ENCODE measurements at places on chromosomes 7 and 10. TPM values are rescaled to one million over a fixed set of nuclear protein-coding genes. Genes with fewer than 3 reads are reported as not detected.
A peak's percentile ranks its signal among the peaks of the same experiment; 100 is the strongest.

DNA sequence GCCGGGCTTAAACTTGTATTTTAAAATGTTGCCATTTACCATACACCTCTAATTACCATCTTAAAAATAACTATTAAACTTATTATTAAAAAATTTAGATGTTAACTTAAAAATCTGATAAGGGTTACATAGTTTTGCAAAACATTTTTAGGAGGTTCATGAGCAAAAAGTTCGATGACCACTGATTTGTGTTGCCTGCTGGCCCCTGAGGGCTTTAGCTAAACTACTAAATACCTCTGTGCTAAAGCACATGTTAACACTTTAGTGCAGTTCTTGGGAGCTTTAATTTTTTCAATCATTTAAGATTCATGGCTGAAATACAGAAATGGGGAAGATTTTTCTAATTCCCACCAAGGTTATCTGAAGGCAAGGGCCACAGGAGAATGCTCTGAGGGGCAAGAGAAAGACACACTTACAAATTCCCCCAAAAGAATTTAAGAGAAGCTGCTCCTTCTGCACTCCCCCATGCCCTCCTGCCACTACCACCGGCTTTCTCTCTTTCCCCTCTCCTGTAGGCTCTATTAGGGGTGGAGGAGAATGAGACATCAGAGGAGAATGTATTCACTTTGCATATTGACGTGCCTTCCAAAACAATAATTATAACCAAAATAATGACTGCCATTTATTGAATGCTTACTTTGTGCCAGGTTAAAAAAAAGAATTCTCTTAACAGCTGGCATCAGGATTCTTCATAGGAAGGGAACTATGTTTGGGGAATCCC, 106.2 kb downstream of the RTKN2 start:
- H3K27ac ChIP-seq = no peak overlapping the region
- no peaks in the 10 kb centered on the region for H3K36me3 ChIP-seq
- no peak overlapping the region for H3K4me3 ChIP-seq

The ANKRD26 gene
- 10.2 TPM for total RNA-seq

The TAF6 gene
- 50.1 TPM for total RNA-seq

DNA sequence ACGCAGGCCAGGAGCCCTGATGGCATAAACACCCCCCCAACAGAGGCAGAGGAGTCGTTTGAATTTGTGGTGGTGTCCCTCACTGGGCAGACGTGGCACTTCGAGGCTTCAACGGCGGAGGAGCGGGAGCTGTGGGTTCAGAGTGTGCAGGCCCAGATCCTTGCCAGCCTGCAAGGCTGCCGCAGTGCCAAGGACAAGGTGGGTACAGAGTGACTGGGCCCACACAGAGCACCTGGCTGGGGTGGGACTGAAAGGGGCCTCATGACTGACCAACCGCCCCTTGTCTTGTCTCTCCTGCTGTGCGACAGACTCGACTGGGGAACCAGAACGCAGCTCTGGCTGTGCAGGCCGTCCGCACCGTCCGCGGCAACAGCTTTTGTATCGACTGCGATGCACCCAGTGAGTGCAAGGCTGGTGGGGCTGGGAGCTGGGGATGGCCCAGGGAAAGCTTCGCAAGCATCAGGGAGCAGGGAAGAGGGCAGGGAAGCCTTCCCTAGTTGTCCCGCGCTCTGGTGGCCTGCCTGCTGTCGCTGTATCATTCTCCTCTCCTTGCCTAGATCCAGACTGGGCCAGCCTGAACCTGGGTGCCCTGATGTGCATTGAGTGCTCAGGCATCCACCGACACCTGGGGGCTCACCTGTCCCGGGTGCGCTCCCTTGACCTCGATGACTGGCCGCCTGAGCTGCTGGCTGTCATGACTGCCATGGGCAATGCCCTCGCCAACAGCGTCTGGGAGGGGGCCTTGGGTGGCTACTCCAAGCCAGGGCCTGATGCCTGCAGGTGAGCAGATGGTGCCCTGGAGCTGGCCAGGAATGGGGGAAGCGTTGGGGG, 25.4 kb downstream of the GBX1 start:
- H3K4me1 ChIP-seq = no peaks in the 10 kb centered on the region
- DNase-seq = no peak
- no peaks in the 10 kb centered on the region for H3K27me3 ChIP-seq

GRCh38 chr10:72622271-72622670, 3.6 kb downstream of the MICU1 start:
- no peak for DNase-seq
- peaks cover 17% of the 10 kb centered on the region for H3K4me1 ChIP-seq
- no peak overlapping the region for H3K4me3 ChIP-seq
- no peaks in the 10 kb centered on the region for H3K27me3 ChIP-seq
- H3K36me3 ChIP-seq = no peaks in the 10 kb centered on the region
- H3K27ac ChIP-seq = no peak overlapping the region

GRCh38 chr10:79376078-79376628, 28.9 kb downstream of the PPIF start:
- H3K4me3 ChIP-seq = no peak overlapping the region
- peaks cover 11% of the 10 kb centered on the region for H3K4me1 ChIP-seq
- no peaks in the 10 kb centered on the region for H3K36me3 ChIP-seq
- H3K27ac ChIP-seq = no peak overlapping the region

GRCh38 chr7:156220701-156221100, 408.4 kb upstream of the SHH start:
- H3K27me3 ChIP-seq = no peaks in the 10 kb centered on the region
- no peaks in the 10 kb centered on the region for H3K36me3 ChIP-seq
- no peak overlapping the region for H3K4me3 ChIP-seq
- no peak for DNase-seq
- H3K4me1 ChIP-seq = no peaks in the 10 kb centered on the region

DNA sequence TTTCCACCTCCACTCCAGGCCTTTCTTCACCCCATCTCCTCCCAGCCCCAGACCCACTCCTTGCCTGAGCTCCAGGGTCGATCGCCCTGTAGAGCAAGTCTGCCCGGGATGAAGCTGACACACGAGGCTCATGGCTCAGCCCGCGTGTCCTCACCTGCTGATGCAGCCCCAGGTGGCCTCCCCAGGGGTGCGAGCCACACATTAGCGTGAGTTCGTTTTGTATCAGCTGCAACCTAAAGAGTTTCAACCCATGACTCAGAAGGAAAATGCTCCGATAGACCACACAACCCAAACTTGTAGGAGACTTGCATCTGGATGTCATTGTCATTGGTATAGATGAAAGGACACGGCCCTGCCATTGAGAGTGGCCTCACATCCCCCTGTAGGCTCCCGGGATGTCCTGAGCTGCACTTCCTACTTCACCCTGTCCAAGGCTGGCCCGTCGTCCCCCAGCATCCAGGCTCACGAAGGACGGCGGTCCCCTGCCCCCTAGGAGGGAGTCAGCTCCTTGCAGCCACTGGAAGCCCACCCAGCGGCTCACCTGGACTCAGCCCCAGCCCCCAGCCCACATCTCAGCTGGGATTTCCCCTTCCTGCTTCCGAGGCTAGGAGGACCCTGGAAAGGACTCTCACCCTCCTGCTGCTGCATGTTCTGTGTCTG, 97.7 kb downstream of the HTR5A start:
- H3K4me1 ChIP-seq = no peaks in the 10 kb centered on the region
- no peaks in the 10 kb centered on the region for H3K36me3 ChIP-seq
- DNase-seq = no peak
- no peaks in the 10 kb centered on the region for H3K27me3 ChIP-seq

- no peaks in the 10 kb centered on the region for H3K4me1 ChIP-seq
- DNase-seq = no peak
- H3K4me3 ChIP-seq = no peak overlapping the region
- H3K27ac ChIP-seq = no peak overlapping the region
Observed at GRCh38 chr10:19546224-19546623, 270.0 kb upstream of the PLXDC2 start.

- no peaks in the 10 kb centered on the region for H3K27me3 ChIP-seq
- H3K4me1 ChIP-seq = no peaks in the 10 kb centered on the region
- H3K4me3 ChIP-seq = no peak overlapping the region
Observed at GRCh38 chr7:29045258-29046086, 87.3 kb upstream of the TRIL start.

GRCh38 chr7:113308399-113308798, 190.0 kb upstream of the SMIM30 start:
- H3K27ac ChIP-seq = no peak overlapping the region
- no peak for DNase-seq
- no peaks in the 10 kb centered on the region for H3K4me1 ChIP-seq
- no peaks in the 10 kb centered on the region for H3K36me3 ChIP-seq
- H3K4me3 ChIP-seq = no peak overlapping the region

GRCh38 chr7:132162556-132163144, 413.6 kb downstream of the PLXNA4 start:
- DNase-seq = no peak
- H3K36me3 ChIP-seq = no peaks in the 10 kb centered on the region
- H3K27me3 ChIP-seq = no peaks in the 10 kb centered on the region
- no peak overlapping the region for H3K4me3 ChIP-seq
- no peak overlapping the region for H3K27ac ChIP-seq
- no peaks in the 10 kb centered on the region for H3K4me1 ChIP-seq

The CNPY1 gene
- not detected for total RNA-seq

- peak overlapping the region; percentile 11 for H3K4me3 ChIP-seq
- H3K27me3 ChIP-seq = no peaks in the 10 kb centered on the region
- no peaks in the 10 kb centered on the region for H3K36me3 ChIP-seq
- peak; percentile 73 for DNase-seq
- peaks cover 38% of the 10 kb centered on the region for H3K4me1 ChIP-seq
Observed at GRCh38 chr10:89283936-89284475, 17.8 kb upstream of the IFIT2 start.

DNA sequence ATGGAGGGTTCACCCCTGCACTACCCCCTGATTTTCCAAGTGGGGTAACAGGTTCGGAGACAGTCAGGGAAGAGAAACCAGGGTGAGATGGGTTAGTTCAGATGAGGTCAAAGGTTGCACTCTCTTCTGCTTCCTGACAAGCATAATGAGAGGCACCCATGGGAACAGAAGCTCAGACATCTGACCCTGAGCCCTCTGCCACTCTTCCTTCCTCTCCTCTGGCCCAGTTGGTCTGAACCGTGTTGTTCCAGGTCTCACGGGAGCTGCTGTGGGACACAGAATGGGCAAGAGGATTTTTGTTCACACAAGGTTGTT, 38.4 kb downstream of the DNAJB12 start:
- H3K4me1 ChIP-seq = peaks cover 60% of the 10 kb centered on the region
- H3K27ac ChIP-seq = peak overlapping the region; percentile 98
- no peak overlapping the region for H3K4me3 ChIP-seq
- H3K27me3 ChIP-seq = no peaks in the 10 kb centered on the region

GRCh38 chr10:16521311-16522016, at the start of gene C1QL3:
TSS of gene C1QL3 (minus strand) at chr10:16521879. CDS start at chr10:16521065, 814 bp downstream.
- H3K4me3 ChIP-seq = peak within 1 kb of the TSS; percentile 30
- H3K4me1 ChIP-seq = peaks cover 12% of the 10 kb centered on the region
- H3K27me3 ChIP-seq = peaks cover 19% of the 10 kb centered on the region

DNA sequence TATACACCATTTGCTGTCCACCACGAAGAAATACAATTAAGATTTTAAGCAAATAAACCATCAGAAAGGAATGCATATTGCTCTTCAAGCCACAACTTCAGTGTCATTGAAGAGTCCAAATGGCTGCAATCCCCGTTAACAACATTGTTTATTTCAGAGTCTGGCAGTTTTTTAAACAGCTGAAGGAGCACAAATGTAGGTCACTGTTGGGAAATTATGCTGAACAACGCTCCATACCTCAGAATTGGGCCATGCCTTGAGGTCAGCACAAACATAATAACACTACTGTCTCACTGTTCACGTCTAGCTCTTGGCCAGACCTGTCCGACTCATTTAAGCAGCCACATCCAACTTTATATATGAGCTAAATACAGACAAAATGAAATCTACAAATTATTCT, 453.9 kb upstream of the GHITM start:
- no peak overlapping the region for H3K4me3 ChIP-seq
- no peak overlapping the region for H3K27ac ChIP-seq
- no peaks in the 10 kb centered on the region for H3K27me3 ChIP-seq
- no peaks in the 10 kb centered on the region for H3K4me1 ChIP-seq
- no peaks in the 10 kb centered on the region for H3K36me3 ChIP-seq

DNA sequence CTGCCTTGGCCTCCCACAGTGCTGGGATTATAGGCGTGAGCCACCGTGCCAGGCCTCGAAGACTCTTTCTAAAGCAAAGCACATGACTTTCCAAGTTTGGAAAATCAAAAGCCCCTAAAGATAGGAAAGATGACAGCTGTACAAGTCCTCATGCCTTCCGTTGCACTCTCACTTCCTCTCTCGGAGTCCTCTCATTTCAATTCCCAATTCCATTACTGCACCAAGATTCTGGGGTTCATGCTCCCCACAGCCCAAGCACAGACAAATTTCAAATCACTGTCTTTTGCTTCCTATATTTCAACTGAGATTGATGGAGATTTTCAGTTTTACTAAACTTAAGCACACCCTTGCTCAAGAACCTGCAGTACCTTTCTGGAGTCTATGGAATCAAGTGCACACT, 10.9 kb upstream of the PLAU start:
- no peaks in the 10 kb centered on the region for H3K27me3 ChIP-seq
- no peak overlapping the region for H3K27ac ChIP-seq
- H3K4me3 ChIP-seq = no peak overlapping the region
- no peak for DNase-seq
- no peaks in the 10 kb centered on the region for H3K36me3 ChIP-seq
- H3K4me1 ChIP-seq = no peaks in the 10 kb centered on the region

GRCh38 chr10:115829521-115830205, 443.3 kb downstream of the GFRA1 start:
- DNase-seq = no peak
- no peak overlapping the region for H3K27ac ChIP-seq
- H3K27me3 ChIP-seq = no peaks in the 10 kb centered on the region
- no peaks in the 10 kb centered on the region for H3K4me1 ChIP-seq

The TMEM213 gene
- not detected for total RNA-seq

The CDC14C gene
- not detected for total RNA-seq

The VWDE gene
- 0.94 TPM for total RNA-seq

DNA sequence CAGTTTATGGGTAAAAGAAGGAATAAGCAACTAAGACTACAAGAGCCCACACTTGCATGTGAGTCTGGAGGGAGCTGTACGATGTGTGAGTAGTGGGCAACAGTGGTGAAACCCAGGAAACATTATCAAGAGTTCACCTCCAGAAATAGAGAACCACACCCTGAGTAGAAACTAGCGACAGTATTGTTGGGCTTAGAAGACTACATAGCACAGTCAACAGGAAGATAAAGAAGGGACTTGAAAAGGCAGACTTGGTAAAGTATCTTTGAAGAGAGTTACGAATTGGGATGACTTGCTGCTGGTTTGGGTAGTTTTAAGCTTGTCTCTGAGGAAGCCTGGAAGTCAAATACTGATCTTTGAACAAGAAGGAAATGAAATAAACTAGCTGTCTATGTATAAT, 223.2 kb upstream of the GNAI1 start:
- H3K27ac ChIP-seq = no peak overlapping the region
- no peaks in the 10 kb centered on the region for H3K36me3 ChIP-seq
- no peaks in the 10 kb centered on the region for H3K4me1 ChIP-seq
- no peaks in the 10 kb centered on the region for H3K27me3 ChIP-seq

The ACHE gene
- total RNA-seq = 5.6 TPM

- H3K27me3 ChIP-seq = no peaks in the 10 kb centered on the region
- H3K4me1 ChIP-seq = peaks cover 5% of the 10 kb centered on the region
- H3K27ac ChIP-seq = no peak overlapping the region
- DNase-seq = peak; percentile 77
Observed at GRCh38 chr10:103244666-103245271, 918 bp upstream of the RPEL1 start.

GRCh38 chr7:18667466-18667865, 171.9 kb downstream of the HDAC9 start:
- no peak overlapping the region for H3K4me3 ChIP-seq
- no peaks in the 10 kb centered on the region for H3K27me3 ChIP-seq
- H3K4me1 ChIP-seq = no peaks in the 10 kb centered on the region
- no peak for DNase-seq
- H3K27ac ChIP-seq = no peak overlapping the region

The HOXA13 gene
- 0.36 TPM for total RNA-seq

The WEE2 gene
- total RNA-seq = not detected

GRCh38 chr7:99373091-99374066, 1.2 kb upstream of the ARPC1B start:
- no peaks in the 10 kb centered on the region for H3K27me3 ChIP-seq
- peaks cover 14% of the 10 kb centered on the region for H3K4me1 ChIP-seq
- no peak overlapping the region for H3K4me3 ChIP-seq
- peak overlapping the region; percentile 92 for H3K27ac ChIP-seq

Data from adrenal gland (tissue), 19 donors.